ENCODE measurements at places on chromosomes 2 and 18.

GRCh38 chr2:152490686-152491455 lies 155.9 kb downstream of the FMNL2 start:
- DNase-seq, result no peak

- no peak for DNase-seq
Measured at GRCh38 chr2:169139145-169139544, 69.8 kb downstream of the DHRS9 start.

DNA sequence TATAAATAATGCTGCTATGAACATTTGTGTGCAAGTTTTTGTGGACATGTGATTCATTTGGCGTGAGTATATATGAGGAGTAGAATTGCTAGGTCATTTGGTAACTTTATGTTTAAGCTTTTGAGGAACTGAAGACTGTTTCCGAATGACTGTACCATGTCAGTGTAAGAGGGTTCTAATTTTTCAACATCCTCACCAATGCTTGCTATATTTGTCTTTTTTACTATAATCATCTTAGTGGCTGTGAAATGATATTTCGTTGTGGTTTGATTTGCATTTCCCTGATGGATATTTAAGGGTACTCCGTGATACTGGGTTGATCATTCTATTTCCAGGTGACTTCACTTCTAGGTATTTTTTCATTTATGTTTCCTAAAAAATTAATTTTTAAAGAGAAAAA lies 241.1 kb downstream of the BCL2 start:
- no peak for DNase-seq

GRCh38 chr2:219352448-219353023 lies 20.0 kb upstream of the RESP18 start:
- DNase-seq, result peak; percentile 88

DNA sequence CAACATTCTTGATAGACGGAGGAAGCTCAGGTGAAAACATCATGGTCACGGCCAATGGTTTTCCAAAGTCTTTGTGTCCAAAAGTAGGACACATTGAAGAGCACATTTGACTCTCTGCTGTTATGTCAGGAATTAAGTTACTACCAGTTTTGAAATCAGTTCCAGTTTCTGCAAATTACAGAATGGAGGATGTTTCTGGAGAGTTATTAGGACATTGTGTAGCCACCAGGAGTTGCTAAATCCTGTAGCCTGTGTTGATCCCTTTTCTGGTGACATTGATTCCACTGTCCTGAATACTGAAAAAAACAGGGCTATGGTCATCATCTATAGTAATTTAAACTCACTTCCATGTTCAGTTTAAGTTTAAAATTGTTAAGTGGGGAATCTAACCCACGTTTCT lies 15.3 kb downstream of the UPP2 start:
- DNase-seq, result no peak

DNA sequence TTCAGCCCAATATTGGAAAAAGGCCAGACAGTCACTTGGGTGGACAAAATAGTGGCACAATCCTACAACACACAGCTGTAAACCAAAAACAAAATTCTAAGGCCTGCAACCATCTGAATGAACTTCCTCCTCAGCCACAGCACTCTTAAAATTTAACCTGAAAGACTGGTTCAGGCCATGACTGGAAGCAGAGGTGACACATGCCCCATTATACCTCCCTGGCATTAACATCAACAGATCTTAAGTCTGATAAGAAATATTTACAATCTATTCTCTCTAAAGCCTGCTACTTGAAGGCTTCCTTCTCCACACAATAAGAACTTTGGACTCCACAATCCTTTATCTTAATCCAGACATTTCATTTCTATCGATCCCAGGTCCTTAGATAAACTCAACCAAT lies 192.4 kb upstream of the LRP1B start:
- no peak for DNase-seq

- no peak for DNase-seq
Measured at GRCh38 chr2:70715071-70715985, 52.7 kb downstream of the ADD2 start.

DNA sequence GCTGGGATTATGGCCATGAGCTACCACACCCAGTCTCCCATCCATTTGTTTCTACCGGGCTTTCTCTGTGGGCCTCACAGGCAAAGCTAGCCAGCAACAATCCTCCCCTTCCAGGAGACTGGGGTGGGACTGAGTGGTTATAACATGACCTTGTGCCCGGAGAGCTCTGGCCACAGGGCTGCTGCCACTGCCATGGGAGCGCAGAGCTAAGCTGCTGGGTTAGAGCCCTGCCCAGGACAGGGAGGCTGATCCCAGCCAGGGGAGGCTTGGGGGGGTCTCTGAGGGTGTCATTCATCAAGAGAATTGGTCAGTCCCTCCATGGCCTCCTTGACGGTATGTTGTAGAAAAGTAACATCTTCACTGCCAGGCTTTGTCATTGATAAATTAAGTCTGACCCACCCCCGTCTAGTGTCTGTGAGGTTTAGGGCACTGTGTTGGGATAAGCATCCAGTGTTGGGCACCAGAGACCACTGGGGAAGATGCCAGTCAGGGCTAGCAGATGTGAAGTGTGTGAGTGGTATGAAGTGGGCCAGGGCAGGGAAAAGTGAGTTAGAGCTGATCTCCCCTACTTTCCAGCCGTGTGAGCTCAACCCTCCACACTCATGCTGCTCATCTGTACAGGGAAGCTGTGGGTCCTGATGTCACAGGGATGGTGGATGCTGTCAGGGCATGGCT lies 368.4 kb upstream of the HS6ST1 start:
- DNase-seq, result no peak

DNA sequence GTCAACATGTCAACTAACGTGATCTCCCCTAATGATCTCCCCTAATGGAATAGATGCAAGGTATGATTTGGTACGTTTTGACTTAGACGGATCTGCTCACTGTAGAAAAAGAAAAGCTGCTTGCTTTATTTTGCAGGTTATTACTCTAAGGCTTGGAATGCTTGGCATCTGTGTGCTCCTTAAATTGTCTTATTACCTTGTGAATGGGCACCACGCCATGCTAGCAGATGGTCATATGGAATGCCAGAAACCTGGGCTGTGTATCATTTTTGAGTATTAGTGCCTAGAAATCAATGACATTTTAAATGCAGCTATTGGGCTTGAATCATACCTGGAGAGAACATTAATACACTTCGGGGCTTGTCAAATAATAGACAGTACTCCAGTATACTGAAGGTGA lies 16.5 kb upstream of the FIGN start:
- no peak for DNase-seq

GRCh38 chr18:5173646-5174045 lies 23.4 kb downstream of the AKAIN1 start:
- DNase-seq, result no peak

DNA sequence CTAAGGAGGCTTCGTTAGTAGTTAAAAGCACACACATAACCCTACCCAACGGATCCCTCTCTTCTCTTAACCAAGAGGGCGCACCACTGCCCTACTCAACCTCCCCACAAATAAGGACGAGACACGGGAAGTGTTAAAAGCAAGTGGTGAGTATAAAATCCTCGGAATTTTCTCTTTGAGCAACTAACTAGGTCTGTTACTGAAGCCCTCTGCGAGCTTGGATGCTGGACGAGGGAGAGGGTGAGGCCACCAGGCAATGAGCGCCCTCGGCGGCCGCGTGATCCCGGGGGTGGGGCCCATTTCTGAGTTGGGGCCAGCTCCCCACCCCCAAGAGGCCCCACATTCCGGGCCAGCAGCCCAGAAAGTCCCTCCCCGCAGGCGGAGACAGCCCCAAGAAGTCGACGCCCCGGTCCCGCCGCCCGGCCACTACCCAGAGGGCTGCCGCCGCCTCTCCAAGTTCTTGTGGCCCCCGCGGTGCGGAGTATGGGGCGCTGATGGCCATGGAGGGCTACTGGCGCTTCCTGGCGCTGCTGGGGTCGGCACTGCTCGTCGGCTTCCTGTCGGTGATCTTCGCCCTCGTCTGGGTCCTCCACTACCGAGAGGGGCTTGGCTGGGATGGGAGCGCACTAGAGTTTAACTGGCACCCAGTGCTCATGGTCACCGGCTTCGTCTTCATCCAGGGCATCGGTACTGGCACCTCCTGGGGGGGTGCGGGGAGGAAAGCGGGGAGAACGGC lies at the start of gene CYBRD1:
TSS of gene CYBRD1 (plus strand) at position 423 of the 736 bp plus-strand sequence. CDS start at position 495, 72 bp downstream.
- peak; percentile 68 for DNase-seq

DNA sequence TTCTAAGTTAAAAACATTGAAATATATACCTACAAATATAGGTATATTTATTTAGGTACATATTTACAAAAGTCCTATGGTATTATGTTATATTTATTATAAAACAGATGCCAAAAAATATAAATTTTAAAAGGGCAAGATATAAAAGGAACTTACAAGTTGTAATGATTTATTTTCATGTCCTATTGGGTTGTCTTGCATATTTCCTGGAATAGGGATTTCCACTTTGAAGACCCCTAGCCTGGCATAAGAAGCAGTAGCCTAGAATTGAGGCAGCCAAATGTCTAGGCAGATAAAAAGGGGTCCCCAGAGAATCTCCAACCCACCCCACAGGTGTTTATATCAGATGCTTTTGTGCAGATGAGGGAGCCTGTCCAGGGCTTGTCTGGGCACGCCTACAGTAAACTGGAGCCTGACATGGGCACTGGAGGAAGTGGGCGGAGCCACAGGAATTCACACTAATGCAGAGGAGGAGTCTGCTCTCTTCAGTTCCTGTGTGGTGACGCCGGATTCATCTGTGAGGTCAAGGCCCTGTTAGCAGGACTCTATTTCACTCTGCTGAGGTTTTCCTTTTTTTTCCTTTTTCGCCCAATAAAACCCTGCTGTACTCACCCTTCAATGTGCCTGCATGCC lies 1088.9 kb upstream of the PIK3C3 start:
- no peak for DNase-seq

- DNase-seq, result no peak
Measured at GRCh38 chr18:23623040-23623439, 36.7 kb upstream of the NPC1 start.

GRCh38 chr2:238585836-238586821 lies 159.4 kb downstream of the ASB1 start:
- no peak for DNase-seq

GRCh38 chr2:8472545-8473323 lies 209.1 kb upstream of the ID2 start:
- DNase-seq, result no peak

GRCh38 chr2:105872142-105872728 lies 127.5 kb downstream of the NCK2 start:
- no peak for DNase-seq

GRCh38 chr18:68397241-68398035 lies 317.5 kb downstream of the TMX3 start:
- no peak for DNase-seq

- DNase-seq, result no peak
Measured at GRCh38 chr18:35436076-35436649, 59.0 kb upstream of the ZNF396 start.

DNA sequence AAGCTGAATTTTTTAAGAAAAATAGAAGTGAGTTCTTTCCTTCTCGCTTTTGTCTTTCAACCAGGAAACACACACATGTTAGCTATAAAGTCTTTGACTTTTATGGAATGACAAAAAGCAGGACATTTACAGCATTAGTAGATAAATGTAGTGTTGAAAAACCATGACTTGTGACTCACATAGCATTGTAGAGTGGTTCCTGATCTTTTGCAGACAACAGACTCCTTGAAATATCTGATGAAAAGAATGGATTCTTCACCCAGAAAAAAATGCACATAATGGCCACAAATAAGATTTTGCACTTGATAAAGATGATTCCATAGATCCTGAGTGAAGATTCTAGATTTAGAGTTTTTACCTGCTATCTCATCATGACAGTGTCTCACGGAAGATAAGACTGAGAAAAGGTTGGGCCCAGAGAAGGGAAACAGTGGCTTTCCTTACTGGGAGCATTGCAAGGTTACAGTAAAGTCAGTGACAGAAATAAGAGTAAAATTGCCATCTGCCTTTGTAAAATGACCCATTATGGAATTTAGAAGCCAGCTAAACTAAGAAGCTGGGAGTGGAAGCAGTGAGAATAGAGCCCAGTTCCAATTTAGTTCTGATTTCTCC lies 14.0 kb downstream of the SMARCAL1 start:
- DNase-seq, result no peak

GRCh38 chr2:107385921-107386320 lies 440.8 kb upstream of the RGPD4 start:
- DNase-seq, result no peak

DNA sequence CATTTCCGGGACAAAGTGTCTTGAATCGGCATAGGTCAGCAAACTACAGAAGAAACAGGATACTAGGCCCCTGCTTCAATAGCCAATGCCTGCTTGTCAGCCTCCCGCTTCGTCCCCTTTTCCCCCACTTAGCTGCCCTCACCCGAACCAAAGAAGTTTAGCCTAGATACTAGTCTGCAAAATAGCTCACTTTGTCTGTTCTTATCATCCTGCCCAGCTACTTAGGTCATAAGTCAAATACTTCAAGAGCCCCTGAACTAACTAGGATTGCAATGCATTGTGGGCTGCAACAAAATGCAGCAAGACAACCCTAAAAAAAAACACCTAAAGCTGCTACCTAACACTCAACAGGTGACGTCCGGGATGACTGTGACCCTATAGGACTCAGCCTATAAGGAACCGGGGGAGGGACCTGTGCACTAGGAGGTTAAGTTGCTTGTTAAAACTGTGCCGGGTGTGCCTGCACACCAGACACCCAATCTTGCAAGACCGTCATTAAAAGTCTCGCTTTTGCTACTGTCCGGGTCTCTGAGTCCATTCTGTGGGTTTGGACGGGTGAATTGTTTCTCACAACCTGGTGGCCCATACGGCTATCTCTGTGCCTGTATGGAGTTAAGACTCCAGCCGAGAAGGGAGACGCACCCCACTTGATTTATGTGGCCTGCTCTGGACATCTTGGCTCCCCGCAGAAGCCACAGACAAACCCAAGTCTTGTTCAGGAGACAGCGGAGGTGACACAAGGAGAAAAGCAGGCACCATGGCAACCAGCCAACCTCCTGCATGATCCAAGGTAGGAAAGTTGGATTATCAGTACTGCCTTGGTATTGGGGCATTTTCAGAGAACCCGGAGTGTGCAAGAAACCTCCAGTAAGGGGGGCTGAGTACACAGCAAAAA lies 105.9 kb downstream of the HIBCH start:
- DNase-seq, result no peak

DNA sequence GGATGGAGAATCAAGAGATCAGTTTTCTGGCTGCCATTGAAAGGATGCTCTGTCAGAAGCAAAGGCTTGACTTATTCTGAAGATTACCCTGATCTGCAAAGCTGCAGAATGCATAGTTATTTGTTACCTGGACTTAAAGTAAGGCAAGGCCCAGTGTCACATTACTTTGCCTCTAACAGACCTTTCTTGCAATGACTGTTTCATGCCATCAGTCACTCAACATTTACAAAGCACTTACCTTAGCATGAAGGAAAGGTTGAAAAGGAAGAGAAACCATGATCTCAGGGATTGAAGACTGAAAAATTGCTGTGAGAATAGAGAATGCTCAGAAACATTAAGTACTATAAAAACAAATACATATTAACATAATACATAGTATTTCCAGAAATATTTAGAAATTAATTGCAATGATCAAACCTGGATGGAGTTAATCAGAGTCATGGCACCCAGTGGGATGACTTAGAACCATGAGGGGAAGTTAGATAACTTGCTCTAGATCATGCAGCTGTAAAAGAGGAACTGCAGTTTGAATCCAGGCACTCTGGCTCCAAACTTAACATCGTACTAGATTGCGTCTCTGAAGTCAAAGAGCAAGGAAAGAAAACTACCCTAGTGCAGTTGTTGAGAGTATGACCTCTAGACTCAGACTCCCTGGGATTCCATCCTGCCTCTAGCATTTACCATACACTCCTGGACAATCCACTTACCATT lies 26.5 kb upstream of the FAM117B start:
- no peak for DNase-seq
